ENCODE measurements at places on chromosomes 4 and X.

GRCh38 chr4:118158763-118159375 lies 124.6 kb downstream of the NDST3 start:
- DNase-seq, result no peak

GRCh38 chr4:128924951-128925350 lies 115.5 kb downstream of the JADE1 start:
- DNase-seq, result no peak

DNA sequence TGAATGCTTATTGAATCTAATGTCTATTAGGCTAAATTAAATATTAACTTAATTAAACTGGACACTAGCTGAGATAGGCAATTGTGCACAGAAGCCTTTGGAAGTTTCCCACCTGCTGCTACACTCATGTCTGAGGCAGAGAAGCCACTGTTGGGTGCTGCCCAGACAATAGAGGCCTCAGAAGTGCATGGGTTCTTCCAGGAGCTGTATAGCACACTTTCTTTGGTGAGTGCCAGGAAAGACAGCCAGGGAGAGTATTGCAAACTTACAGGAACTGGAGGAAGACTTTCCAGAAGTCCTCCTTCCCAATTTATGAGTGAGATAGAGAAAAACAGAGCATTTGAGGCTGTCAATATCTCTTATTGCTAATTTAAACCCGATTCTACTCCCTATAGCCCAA lies 89.9 kb downstream of the GPAT3 start:
- DNase-seq, result no peak

- DNase-seq, result peak; percentile 73
These were observed 23.3 kb downstream of the ARHGAP24 start for GRCh38 chr4:85498068-85498733.

DNA sequence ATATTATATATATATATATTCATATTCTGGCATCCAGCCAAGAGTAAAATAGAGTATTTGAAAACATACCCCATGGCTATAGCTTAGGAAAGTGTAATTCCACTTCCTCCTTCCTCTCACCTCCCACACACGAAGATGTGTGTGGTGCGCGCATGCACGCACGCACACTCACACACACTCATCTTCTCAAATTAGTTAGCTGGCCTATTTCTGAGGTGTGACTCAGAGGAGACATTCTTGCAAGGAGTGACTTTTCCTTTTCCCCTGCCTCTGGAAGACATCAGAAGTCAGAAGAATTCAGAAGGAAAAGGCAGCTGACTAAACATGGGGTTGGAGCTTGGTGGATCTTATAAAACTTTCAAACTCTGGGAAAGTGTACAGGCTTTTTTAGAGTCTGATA lies 8.8 kb downstream of the ENPEP start:
- peak; percentile 71 for DNase-seq

DNA sequence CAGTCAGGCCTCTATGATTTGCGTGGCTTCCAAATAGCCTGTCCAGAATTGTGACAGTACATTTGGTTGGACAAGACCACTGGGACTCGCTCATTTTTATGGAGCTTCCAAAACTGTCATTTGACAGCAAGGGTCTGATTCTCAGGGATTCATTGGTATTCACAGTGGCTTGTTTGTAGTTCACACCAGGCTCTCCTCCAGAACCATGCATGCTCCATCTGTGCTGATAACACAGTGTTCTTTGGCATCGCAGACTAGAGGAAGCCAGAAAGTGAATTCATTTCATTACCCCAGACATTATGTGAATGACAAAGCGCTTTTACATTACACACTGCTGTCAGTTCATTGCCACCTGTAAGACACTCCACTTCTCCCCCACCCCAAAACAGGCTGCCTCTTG lies 208.3 kb downstream of the ARHGAP10 start:
- no peak for DNase-seq

GRCh38 chr4:142866685-142867084 lies 20.6 kb upstream of the INPP4B start:
- no peak for DNase-seq

- no peak for DNase-seq
These were observed 232.9 kb downstream of the DHRSX start for GRCh38 chrX:2267890-2268289.

DNA sequence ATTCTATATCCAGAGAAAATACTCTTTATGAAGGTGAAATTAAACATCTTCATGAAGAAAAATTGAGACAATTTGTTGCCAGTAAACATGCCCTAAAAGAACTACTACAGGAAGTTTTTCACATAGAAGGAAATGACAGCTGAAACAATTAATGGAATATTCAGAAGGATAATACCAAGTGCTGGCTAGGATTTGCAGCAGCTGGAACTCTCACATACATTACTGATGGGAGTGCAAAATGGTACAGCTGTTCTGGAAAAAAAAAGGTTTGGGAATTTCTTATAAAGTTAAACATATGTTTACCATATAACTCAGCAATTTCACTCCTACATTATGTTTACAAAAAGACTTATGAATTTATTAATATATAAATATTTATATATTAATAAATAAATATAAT lies 193.2 kb upstream of the FAT4 start:
- DNase-seq, result no peak

DNA sequence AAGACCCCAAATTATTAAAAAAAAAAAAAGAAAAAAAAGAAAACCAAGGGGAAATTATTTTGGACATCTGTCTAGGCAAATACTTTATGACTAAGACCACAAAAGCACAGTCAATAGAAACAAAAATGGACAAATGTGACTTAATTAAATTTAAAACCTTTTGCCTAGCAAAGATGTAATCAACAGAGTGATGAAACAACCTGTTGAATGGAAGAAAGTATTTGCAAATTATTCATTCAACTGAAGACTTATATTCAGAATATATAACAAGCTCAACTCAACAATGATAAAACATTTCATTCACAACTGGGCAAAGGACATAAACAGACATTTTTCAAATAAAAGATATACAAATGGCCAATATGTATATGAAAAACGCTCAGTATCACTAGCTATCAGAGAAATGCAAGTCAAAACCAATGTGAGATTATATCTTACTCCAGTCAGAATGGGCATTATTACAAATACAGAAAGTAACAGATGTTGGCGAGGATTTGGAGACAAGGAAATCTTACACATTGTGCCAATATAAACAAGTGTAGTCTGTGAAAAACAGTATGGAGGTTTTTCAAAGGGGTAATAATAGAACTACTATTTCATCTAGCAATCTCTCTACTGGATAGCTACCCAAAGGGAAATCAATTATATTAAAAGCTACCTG lies 67.1 kb downstream of the FAAH2 start:
- no peak for DNase-seq

- DNase-seq, result no peak
These were observed 22.0 kb downstream of the KLHL15 start for GRCh38 chrX:24005028-24005427.
